Epithelial cell of prostate (primary cell): ENCODE measurements at places on chromosomes 3 and 15.

- no peak for DNase-seq
These were observed 3.5 kb upstream of the EFCC1 start for GRCh38 chr3:128997486-128998133.

DNA sequence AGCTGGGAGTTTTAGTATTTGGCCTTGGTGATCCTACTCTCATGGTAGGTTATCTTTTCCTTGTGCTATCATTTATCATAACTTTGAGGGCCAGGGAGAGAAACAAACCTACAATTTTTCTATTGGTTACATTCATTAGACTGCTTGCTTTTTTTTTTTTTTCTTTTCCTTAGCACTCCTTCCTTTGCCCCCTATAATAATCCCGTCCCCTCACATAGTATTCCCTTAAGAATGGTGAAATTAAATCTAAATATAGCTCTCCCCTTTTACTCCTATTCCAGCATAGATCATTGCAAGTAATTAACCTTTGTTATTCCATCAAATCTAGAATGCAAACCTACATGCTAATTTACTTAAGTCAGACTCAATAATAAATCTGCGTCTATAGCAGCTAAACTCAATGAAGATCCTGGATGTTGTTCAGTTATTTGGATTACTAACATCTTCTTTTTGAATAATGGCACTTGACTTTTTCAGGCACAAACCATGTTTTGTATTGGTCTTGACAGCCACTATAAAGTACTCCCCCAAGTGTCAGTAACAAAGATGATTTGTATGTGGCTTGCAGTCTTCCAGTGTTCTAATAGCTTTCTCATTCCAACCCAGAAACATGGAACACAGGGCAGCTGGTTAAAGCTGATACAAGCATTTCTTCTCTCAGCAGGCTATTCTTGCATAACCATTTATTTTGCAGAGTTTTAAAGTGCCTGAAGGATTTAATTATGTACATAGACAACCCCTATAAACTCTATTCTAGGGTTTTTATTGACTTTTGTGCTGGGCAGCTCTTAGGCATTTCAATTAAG, 420.6 kb downstream of the MECOM start:
- no peak for DNase-seq

DNA sequence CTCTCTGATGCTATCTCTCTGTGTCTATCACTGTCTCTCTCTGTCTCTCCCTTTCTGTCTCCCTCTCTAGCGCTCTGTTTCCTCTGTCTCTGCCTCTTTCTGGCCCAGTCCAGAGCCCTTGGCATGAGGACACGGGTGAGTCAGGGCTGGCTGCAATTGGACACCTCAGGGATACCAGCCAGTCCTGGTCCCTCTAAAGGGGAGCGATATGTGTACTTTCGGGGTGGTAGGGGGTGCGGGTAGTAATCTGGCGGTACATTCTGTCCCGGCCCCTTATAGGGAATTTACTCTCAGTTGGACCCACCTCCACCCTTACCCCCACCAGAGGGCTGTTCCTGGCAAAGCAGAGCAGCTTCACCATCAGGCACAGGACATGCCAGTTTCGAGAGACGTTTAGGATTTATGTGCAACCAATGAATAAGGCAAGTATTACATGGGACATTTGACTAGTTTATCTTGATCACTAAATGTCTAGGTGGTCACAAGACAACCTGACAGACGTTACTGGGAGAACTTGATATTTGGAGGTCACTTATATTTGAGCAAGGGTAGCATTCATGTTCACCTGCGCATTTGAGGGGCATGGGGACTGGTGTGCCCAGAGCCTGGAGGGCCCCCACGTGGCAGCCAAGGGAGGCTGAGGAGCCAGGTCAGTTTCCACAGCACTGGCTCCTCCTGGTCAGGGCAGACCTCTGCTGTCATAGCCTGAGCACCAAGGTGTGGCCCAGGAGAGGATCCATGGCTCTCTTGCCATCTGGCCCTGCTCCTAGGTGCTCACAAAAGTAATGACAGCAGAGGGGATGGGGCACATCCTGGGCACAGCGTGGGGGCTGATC, 256.1 kb downstream of the PLCL2 start:
- no peak for DNase-seq

- DNase-seq = no peak
These were observed 76.9 kb upstream of the FRMD4B start for GRCh38 chr3:69462826-69463100.

GRCh38 chr15:66184492-66184891, 69.1 kb downstream of the MEGF11 start:
- no peak for DNase-seq

- no peak for DNase-seq
These were observed 68.5 kb upstream of the SLC2A2 start for GRCh38 chr3:171095063-171095462.

GRCh38 chr3:77539677-77540076, 499.8 kb downstream of the ROBO2 start:
- no peak for DNase-seq

- DNase-seq = peak; percentile 64
These were observed 142.5 kb upstream of the C2CD4B start for GRCh38 chr15:62307551-62307950.

DNA sequence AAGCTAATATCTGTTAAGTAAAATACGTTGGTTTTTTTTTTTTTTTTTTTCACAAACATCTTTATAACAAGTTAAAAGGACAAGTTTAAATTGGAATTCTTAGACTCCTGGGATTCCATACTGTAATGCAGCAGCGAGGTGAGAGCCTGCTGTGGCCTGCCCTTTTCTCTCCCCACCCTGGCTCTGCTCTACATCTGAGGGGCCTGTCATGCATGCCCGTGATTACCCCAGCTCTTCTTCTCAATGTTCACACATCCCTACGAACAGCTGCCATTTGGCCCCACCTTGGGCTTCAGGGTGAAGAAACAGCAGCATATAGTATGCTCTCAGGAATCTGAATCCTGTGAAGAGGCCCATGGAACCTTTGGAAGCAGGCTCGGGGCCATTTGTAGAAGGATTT, 14.7 kb downstream of the CFAP91 start:
- no peak for DNase-seq

DNA sequence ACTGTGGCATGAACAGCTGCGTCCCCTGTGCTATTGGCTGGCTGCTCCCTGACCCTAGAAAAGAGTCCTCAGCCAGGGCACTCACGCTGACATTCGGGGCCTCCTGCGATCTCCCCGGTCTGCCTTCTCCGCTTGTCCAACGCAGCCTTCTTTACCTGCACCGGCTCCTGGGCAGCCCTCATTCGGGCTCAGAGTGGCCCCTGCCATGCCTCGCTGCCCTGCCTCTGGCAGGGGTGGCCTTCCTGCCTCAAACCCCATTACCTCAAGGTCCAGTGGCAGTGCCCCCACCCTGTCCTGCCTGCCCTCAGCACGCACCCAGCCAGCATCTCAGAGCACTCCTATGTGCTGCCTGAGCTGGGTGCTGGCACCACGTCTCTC, 86.5 kb downstream of the TBC1D2B start:
- no peak for DNase-seq

- DNase-seq = no peak
These were observed 54.7 kb downstream of the TM2D3 start for GRCh38 chr15:101597360-101597928.

DNA sequence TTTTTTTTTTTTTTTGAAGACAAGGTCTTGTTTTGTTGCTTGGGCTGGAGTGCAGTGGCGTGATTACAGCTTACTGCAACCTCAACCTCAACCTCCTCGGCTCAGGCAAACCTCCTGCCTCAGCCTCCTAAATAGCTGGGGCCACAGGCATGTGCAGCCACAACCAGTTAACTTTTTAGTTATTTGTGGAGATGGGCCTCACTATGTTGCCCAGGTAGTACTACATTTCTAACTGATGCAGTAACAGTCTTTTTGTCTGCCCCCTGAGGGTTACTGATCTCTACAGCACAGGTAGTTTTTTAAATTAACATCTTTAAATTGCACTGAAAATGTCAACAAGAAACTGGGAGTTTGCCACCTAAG, 3.4 kb upstream of the LMLN start:
- DNase-seq = no peak

DNA sequence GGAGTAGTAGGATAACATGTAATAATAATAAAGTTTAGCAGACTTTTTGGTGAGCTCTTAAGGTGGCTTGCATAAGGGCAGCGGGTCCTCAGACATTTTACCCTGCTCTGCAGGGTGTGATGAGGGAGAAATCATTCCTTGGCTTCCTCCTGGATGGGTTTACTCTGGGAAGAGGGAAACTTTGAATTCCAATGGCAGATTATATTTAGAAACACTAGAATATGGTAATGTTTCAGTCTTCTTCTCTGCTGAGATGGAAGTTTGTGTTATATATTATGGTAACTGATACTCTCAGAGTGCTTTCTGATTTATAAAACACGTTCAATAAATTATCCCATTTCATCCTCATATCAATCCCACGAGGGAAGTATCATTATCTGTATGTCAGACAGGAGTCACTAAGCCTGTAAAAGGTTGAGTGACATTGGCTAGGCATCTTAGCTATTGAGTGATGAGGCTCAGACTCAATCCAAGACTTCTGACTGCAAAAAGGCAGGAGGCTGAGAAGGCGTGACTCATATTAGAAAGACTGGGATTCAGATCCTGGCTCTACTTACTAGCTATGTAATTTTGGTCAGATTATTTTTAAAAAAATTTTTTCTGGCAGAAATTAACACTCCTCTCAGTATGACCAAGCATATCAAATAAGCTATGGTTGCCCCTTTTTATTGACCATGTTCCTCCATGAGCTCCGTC, 19.3 kb downstream of the PDIA5 start:
- DNase-seq = no peak

GRCh38 chr3:47398228-47398627, 17.4 kb downstream of the PTPN23 start:
- no peak for DNase-seq

DNA sequence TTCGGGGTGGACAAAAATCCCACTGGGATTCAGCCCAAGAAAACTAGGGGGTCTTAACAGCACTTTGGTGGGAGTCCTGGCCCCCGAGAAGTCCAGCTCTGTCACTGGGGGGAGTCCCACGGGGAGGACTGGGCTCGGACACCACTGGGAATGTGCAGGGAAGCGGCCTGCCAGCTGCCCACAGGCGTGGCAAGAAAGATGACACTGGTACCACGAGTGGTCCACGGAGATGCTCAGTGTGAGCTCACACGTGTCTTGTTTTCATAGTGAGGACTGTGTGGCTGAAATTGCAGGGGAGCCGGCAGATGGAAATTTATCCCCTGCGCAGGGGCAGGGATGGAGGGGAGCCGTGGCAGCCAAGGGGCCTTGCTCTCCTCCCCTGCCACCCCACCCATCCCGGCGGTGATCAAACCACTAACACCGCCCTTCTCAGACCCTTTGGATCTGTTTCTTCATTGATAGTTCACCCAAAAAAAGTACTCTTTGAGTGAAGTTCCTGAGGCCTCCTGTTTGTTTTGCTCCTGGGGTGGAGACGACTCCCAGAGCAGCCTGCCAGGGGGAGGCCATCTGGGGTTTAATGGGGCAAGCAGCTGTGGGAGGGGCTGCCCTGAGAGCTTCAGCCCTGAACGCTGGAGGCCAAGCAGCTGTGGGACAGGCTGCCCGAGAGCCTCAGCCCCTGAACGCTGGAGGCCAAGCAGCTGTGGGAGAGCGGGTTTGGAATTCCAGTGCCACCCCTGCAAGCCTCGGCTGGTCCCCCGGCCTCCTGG, 130.9 kb downstream of the LRRK1 start:
- no peak for DNase-seq

DNA sequence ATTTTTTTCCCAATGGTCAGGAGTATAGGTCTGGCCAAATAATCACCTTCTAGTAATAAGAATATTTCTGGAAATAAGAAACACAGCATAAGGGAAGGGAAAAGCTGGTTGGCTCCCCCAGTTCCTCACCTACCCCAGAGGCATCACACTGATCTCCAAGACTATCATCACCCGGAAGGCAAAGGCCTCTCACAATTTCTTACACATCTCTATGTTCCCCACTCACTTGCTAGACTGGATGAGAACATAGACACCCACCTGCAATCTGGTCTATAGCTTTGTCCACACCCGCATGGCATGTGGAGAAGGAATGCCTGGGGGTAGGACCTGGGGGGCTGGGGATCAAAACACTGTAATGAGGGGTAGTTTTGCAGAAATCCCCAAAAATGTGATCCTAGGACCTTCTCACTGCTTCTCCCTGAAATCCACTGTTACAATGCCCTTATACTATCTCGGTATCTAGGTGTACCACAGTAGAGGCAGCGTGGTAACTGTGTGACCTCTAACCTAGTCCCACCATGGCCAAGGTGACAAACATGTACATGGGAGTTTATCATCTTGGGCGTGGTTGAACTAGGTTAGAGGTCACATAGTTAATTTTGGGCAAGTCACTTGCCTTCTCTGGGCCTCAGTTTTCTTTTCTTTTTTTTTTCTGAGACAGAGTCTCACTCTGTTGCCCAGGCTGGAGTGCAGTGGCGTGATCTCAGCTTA, 29.5 kb upstream of the NRROS start:
- DNase-seq = no peak

DNA sequence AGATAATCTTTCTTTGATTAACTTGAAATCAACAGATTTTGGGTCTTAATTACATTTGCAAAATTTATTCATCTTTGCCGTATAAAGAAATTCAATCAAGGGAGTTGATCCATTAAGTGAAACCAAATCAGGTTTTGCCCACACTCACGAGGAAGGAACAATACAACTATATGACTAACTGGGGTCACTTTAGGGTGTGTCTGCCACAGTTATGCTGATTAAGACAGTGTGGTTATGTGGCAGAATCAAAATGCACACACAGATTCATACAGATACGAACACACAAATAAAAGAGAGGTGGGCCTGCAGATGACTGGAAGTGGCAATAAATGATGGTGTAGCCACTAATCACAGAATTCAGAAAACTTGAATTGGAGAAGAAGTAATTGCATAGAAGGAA, 543.5 kb downstream of the GABRG3 start:
- peak; percentile 74 for DNase-seq

GRCh38 chr3:43198301-43198700, 88.0 kb upstream of the SNRK start:
- no peak for DNase-seq

DNA sequence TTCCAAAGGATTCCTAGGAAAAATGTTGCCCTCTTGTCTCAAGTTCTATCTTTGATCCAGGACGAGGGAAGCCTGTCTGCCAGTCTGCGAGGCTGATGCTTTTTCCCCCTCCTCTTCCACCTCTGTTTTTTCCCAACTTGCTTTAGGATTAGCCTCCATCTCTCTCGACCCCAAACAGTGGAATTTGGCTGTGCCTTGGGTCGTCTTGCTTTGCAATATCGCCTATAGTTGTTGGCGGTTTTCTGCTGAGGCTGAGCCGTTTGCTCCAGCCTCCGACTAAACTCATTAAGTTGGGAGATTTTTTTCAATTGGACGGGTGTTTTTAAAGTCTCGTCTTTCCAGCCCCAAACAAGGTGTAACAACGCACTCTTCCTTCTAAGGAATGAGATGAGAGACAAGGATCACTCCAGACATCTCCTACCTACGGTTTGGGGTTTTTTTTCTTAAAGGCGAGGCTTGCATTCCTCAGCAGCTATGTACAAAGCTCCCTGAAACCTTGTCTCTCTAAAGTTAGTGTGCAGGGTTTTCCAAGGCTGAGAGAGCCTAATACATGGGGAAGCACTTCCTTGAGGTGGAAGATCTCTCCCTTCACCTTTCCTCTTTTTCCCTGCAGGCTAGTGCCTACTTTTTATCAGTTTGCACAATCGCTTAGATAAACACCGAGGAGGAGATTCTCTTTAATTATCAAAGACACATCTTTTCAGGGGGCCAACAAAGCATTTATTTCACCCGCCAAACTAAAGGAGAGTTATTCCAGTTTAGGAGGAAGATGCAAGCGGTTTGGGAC, 4.8 kb upstream of the NR2F2 start:
- DNase-seq = no peak
